ENCODE measurements at places on chromosomes 6 and 20.

GRCh38 chr6:96940322-96940721 lies 15.8 kb downstream of the KLHL32 start:
- no peak for DNase-seq

GRCh38 chr6:102333736-102334135 lies 940.2 kb downstream of the GRIK2 start:
- no peak for DNase-seq

GRCh38 chr20:25247956-25248785 lies at the start of gene PYGB:
Gene PYGB, plus strand, starts transcription at chr20:25248085. Its CDS starts 94 bp downstream, at chr20:25248179.
- DNase-seq, result peak; percentile 88

- DNase-seq, result no peak
Measured at GRCh38 chr20:64065974-64066343, 3.0 kb downstream of the TCEA2 start.

GRCh38 chr20:48986899-48987298 lies 59.2 kb upstream of the CSE1L start:
- peak; percentile 39 for DNase-seq

DNA sequence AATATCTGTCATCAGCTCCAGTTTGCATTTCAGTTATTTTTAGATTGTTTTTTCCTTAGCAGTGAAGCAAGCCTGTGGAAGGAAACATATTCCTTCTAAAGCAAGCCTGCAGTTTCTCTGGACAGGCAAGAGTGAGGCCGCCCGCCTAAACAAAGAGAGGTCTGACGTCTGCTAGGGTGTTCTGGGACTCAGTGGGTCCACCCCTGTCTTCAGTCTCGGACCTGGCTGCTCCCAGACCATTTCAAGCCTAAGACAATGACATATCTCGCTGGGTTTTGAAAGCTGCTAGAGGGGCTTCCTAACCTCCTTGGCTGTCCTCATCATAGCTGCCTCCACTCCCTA lies 36.8 kb upstream of the RNF24 start:
- DNase-seq, result no peak

DNA sequence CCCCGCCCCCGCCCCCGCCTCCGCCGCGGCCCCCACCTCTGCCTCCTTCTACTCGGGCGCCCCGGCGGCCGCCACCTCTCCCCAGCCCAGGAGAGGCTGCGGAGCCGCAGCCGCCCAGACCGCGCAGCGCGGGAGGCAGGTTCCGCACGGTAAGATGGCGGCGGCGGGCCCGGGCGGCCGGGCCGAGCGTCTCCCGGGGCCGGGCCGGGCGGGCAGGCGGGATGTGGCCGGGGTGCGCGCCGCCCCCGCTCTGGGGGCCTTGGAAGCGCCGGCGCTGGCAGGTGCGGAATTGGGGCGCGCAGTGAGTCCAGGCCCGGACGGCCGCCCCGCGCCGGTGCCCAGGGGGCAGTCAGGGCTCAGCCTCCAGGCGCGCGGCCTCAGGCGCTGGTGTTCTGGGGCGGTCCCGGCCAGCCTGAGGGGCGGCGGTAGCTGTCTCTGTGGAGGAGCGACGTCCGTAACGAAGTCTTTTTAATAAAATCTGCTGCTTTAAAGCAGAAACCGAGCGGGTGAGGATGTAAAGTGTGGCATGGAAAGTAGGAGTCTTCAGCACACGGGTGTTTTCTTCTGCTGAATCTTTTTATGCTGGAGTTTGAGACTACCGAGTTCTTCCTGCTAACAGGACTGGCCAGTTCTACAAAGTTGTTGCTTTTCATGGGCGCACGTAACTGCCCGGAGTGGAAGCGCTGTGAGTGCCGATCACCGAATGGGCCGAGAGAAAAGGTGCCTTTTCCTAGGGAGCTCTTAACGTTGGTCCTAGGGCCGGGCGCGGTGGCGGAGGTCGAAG lies at the start of gene GID8:
GID8 (plus strand) TSS at position 43 of the 784 bp plus-strand sequence. CDS start 3,356 bp downstream, outside the sequence.
- peak; percentile 69 for DNase-seq

DNA sequence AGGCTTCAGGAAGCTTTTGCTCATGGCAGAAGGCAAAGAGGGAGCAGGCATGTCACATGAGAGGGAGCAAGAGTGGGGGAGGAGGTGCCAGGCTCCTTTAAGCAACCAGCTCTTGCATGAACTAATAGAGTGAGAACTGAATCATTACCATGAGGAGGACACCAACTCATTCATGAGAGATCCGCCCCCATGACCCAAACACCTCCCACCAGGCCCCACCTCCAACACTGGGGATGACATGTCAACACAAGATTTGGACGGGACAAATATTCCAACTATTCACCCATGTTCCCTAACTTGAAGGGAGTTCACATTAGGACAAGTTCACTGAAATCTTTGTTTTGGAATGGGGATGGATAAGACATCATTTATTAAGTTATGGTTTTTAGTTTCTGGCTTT lies 155.2 kb upstream of the ESR1 start:
- no peak for DNase-seq

DNA sequence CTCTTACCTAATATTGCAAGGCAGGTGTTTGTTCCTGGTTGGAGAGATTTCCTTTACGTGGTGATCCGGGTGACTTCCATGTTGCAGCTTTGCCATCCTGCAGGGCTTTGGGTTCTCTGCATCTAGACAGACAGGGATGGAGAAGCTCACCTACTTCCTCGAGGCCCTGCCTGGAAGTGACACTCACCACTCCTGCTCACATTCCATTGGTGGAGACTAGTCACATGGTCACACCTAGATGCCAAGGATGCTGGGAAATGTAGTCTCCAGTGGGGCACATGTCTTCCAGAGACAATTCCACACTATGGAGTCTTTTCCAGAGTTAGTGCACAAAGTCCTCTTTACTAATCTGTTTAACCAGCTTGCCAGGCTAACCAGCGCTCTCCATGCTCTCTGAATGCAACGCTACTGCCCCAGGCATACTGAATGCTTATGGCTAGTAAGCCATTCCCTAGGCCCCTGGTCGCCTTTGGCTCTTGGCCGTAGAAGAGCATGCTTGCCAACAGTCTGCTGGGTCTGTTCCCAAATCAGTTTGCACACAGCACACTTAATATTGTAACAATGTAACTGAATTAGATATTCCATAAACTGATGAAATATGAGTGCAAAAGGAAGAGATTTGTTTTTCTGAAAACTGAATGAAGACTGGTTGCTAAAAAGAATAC lies 6.7 kb upstream of the KCNK15 start:
- peak; percentile 72 for DNase-seq

GRCh38 chr20:54649511-54649962 lies 174.1 kb downstream of the DOK5 start:
- DNase-seq, result peak; percentile 72

DNA sequence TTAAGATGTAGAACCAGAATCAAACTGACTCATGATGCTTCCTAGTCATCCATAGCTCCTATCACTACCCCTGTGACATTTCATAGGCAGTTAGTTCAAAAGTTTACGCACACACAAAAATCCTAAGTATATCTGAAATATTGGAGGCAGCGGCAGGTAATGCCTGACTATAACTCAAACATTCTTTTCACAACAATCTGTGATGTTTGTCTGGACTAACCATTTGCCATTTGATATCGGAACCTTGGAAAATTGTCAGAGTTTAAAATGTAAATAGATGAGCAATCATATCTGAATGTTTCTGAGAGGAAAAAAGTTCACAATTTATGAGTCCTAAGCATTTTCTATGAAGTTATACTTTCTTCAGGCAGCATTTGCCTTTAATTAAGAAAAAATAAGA lies 1078.2 kb downstream of the EPHA7 start:
- no peak for DNase-seq

- no peak for DNase-seq
Measured at GRCh38 chr6:89961481-89961880, 67.2 kb downstream of the GJA10 start.

- no peak for DNase-seq
Measured at GRCh38 chr6:78746457-78746856, 120.9 kb upstream of the IRAK1BP1 start.

GRCh38 chr6:160999516-160999915 lies 7.9 kb downstream of the MAP3K4 start:
- no peak for DNase-seq

DNA sequence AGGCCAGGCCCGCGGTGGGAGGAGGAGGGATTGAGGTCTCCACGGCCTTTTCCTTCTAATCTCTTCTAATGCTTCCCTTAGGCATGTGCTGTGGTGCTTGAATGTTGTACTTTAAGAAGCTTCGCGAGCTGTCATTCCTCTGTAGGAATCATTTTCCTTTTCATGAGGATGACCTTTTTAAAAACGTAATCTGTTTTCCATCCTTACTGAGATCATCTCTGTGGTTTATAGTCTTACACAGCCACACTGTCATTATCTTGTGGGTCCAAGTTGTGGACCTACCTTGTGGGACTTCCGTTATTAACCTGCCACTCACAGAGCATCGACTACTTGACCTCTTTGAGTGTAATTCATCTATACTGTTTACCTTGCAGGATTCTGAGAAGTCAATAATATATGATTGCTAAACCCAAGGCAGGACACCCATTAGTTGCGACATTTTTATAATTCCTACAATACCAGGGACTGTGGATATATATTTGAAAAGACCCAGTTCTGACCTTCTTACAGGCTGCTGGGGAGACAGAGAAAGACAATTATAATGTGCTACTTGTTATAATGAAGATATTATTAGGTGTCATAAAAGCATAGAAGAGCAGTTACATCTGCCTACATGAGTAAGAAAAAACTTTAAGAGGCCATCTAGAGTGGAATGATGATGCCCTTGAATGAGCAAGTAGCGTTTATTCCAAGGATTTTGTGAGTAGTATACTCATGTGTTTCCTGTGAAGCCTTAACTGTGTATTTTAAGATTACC lies 842 bp downstream of the SLC25A27 start:
- DNase-seq, result no peak

GRCh38 chr20:22880277-22880676 lies 154.8 kb upstream of the SSTR4 start:
- DNase-seq, result no peak

Data from endothelial cell of umbilical vein (primary cell).